ENCODE measurements at places on chromosomes 6 and 20.

- peak; percentile 75 for DNase-seq
These were observed 10.3 kb upstream of the TULP1 start for GRCh38 chr6:35522660-35523658.

GRCh38 chr6:51299621-51300380, 481.1 kb downstream of the TFAP2B start:
- no peak for DNase-seq

GRCh38 chr20:11778206-11778570, 139.5 kb upstream of the BTBD3 start:
- no peak for DNase-seq

- peak; percentile 62 for DNase-seq
These were observed at the start of gene TEAD3 for GRCh38 chr6:35496841-35497570. TEAD3 (minus strand) TSS chr6:35497079.

DNA sequence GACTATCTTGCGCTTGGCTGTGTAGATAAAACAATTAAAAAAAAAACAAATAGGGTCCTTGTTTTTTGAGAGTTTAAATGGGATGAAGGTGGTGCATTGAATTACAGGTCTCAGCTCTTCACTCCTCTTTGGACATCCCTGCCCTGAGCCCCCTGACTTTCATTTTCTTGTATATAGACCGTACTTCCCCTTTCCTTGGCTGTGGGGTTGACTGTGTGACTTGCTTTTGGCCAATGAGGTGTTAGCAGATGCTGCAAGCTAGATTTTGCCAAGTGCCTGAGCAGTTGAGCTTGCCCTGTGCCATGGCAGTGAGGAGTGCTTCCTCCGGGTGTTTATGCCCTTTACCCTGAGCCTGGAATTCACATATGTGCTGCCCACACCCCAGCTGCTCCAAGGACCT, 386.1 kb upstream of the ZFP64 start:
- DNase-seq = no peak

- no peak for DNase-seq
These were observed 62.9 kb upstream of the KCNG1 start for GRCh38 chr20:51085769-51086168.

DNA sequence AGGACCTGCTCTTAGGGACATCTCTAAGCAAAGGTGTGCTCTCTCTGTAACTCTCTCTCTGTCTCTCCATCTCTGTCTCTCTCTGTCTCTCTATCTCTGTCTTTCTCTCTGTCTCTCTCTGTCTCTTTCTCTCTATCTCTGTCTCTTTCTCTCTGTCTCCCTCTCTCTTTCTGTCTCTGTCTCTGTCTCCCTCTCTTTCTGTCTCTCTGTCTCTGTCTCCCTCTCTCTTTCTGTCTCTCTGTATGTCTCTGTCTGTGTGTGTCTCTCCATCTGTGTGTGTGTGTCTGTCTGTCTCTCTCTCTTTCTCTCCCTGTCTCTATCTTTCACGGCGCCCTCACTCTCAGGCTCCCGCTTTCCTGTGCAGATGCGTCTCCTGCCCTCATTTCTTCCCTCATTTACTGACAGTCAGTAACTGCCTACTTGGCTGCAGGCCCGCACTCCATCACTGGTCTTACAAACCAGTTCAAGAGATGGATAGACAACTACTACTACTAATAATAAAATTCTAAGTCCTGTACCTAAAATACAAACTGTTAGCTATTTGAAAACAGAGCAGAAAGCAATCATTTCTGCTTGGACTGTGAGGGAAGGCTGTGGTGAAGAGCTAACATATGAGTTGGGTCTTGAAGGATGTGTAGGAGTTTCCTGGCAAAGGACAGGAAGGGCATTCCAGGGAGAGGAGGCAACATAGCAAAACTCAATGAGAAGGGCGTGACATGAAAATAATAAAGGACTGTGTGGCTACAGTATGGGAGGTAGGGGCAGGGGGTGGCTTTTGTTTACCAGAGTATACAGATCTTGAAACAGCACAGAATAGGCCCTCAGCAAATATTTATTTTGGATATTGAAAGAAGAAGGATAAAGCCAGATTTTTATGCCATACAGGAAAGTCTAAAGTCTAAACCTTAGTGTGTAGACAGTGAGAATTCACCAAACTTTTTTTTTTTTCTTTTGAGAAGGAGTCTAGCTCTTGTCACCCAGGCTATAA, 67.8 kb upstream of the TAB2 start:
- DNase-seq = no peak

DNA sequence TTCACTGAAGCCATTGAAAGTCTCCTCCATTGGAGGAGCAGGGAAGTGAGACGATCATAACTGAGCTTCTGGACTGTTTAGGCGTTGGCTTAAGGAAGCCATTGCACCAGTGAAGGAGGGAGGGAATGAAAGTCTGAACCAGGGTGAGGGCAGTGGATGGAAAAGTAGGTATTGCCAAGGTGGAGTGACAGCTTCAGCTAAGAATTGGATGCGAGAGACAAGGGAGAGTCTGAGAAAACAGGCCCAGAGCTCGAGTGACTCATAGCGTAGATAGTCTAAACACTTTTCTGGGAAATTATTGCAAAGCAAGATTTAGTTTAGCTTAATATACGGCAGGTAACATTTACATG, 4.5 kb downstream of the DSP start:
- no peak for DNase-seq

All from stimulated activated CD4-positive, alpha-beta T cell treated with anti-CD3 and anti-CD28 coated beads, Interleukin-4, amount 100 ng/mL, for 4 hours (primary cell).